ENCODE measurements at places on chromosomes 11 and 22.

- no peak for DNase-seq
These were observed 408.3 kb upstream of the CADM1 start for GRCh38 chr11:115912484-115912945.

GRCh38 chr22:23849009-23850006 lies 8.4 kb upstream of the SLC2A11 start:
- DNase-seq = peak; percentile 53

GRCh38 chr11:104043142-104043541 lies 6.7 kb downstream of the DDI1 start:
- DNase-seq = peak; percentile 4

DNA sequence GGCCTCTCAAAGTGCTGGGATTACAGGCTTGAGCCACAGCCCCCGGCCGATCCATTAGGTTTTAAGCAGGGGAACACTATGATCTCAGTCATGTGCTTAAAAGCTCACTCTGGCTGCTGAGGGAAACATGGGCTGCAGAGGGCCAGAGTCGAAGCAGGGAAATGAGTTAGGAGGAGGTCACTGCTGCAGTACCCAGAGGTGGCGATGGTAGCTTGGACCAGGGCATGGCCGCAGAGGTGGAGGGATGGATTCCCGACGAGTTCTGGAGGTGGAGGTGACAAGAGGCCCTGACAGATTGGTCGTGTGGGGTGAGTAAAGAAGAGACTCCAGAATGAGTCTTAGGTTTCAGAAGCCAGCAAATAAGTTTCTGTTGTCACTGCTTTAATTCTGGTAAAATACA lies 54.4 kb upstream of the INCENP start:
- no peak for DNase-seq

GRCh38 chr11:108672113-108672512 lies 7.2 kb downstream of the DDX10 start:
- DNase-seq = peak; percentile 61

- no peak for DNase-seq
These were observed 6.9 kb downstream of the SMCO4 start for GRCh38 chr11:93536101-93536861.

GRCh38 chr22:49853981-49854831 lies 562 bp downstream of the ZBED4 start:
- peak; percentile 8 for DNase-seq

DNA sequence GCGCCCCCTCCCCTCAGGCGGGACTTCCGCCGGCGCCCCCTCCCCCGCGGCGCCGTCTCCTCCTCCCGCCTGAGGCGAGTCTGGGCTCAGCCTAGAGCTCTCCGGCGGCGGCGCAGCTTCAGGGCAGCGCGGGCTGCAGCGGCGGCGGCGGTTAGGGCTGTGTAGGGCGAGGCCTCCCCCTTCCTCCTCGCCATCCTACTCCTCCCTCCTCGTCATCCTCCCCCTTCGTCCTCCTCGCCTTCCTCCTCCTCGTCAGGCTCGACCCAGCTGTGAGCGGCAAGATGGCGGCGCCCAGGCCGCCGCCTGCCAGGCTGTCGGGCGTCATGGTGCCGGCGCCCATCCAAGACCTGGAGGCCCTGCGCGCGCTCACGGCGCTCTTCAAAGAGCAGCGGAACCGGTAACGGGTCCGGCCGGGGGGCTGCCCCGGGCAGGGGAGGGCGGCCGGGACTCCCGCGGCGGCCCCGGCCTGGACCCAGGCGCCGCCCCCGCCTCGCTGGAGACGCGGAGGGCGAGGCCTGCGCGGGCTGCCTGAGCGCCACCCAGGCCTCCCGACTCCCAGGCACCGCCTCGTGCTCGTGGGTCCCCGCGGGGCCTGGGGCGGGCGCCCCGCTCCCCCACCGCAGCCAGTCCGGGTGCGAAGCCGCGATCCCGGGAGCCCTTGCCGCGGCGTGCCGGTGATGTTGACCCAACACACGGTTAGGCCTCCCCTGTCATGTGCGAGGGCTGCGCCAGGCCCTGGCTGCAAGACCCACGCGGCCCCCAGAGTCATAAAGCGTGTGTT lies at the start of gene ATXN10:
Gene ATXN10 (plus strand): TSS at position 52 of the 781 bp plus-strand sequence. CDS start 230 bp downstream, at position 282.
- DNase-seq = peak; percentile 37

GRCh38 chr11:72379384-72380131 lies 54.8 kb downstream of the CLPB start:
- no peak for DNase-seq

DNA sequence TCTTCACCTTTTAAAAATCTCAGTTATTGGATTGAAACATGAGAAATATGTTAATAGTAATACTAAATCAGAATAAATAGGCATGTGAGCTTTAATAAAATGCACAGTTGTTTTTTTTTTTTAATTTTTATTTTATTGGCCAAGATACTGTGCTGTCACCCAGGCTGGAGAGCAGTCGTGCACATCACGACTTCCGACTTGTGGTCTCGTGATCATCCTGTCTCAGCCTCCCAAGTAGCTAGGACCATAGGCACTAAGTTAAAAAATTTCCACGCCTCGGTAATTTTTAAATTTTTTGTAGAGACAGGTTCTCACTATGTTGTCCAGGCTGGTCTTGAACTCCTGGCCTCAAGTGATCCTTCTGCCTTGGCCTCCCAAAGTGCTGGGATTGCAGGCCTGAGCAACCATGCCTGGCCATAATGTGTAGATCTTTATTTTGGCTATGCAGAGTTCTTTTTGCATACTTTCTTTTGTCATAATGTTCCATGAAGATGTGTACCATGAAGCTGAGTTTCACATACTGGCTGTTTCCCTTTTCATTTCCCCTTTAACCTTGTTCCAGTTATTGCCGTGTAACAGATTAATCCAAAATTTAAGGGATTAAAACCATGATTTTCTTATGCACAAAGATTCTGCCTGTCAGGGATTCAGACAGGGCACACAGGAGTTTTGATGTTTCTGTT lies 16.0 kb downstream of the CAPRIN1 start:
- DNase-seq = no peak

DNA sequence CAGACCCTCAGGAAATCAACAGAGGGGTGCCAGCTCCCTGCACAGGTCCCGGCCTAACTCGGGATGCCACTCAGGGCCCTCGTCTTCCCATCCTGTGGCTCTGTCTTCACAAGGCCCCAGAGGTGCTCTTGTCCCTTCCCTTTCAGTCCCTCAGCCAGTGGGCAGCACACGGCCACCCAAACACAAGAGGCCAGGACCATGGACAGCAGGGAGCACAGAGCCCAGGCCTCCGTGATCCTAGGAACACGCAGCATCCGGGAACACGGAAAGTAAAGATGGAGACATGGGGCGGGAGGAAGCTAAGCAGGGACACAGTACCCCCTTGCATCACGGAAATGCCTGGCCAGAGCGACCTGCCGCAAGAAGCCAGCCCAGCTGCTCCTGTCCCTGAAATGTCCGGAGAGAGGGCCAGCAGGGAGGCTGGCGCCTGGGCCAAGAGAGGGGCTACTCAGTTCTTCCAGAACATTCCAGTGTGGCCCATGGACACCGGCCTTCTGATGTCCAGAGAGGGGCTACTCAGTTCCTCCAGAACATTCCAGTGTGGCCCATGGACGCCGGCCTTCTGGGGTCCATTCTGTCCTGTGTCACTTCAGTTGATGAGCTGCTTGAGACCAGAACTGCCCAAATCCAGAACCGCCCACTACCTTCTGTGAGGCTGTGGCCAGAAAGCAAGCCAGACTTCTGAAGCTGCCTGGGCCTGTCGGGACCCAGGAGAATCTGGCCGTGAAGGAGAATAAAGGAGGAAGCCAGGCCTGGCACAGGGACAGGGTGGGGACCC lies 274.0 kb downstream of the BRD1 start:
- DNase-seq = no peak
